ENCODE measurements at places on chromosomes 7 and 10. TPM values are rescaled to one million over a fixed set of nuclear protein-coding genes. Genes with fewer than 3 reads are reported as not detected.

Gene LIPF
- not detected for total RNA-seq

Gene H2BK1
- not detected for total RNA-seq

DNA sequence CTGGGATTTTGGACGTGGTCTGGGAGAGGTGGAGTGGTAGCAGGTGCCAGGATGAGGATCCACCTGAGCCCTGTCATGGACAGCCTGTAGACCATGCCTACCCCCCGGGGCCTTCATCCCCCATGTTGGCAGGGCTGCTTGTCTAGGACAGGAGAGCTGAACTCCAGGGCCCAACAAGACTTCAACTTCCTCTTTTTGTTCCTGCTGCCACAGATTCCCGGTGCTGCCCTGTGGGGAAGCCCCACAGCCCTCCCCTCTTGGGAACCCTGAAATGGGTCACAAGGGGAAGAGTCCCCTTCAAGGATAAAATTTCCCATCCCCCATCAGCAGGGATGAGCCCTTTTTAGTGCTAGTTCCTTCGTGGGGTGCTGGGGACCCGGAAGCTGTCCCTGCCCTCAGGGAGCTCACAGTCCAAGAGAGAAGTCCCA lies 1.3 kb upstream of the CUEDC2 start:
- DNase-seq = no peak

- no peak for DNase-seq
Measured at GRCh38 chr7:135855846-135856245, 107.2 kb upstream of the FAM180A start.

- no peak for DNase-seq
Measured at GRCh38 chr10:70977625-70978024, 89.3 kb upstream of the PCBD1 start.

DNA sequence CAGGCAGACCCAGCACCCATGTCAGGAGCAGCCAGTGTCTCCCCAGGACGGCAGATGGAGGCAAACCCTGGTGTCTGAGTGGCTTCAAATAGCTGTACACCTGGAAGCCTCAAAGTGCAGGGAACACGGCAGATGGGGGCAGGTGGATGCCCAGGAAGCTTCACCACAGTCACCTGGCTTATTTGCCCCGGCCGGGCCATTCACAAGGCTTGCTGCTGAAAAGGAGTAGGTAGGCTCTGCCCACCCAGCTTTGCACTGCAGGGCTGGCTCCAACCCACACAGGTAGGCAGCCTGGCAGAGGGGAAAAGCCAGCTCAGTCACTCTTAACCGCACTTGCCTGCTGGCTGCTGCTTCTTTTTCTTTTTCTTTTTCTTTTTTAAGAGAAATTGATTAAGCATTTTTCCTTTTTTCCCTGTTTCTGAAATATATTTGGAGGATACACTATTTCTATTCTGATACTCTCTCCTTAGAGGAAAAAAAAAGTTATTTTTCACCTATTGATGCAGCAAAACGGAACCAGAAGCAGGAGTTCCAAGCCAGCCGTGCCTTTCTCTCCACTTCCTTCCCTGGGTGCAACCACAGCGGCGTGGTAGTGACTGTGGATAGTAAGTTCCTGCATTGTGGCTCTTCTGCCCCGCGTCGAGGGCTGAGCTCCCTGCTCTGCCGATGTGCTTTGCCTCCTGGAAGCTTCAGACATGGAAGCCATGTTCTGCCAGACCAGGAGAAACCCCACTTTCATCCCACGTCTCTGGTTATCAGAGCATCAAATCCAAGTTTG lies 118.3 kb downstream of the KLF6 start:
- DNase-seq = no peak

DNA sequence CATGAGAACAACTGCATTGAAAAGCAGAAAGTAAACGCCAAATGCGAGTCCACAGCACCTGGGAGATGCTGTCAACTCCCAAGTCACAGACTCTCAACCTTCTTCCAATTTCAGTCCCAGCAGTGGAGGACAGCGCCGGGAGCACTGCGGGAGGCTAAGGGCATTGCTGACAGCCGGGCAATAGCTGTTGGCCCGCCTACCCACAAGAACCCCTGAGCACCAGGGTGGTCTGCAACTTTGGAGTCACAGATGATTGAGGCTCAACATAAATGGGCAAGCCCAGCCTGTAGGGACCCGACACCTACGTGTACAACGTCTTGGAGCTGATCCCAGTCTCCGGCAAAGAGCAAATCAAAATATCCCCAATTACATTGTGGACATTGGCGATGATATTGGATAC lies 262.9 kb downstream of the TCERG1L start:
- no peak for DNase-seq

DNA sequence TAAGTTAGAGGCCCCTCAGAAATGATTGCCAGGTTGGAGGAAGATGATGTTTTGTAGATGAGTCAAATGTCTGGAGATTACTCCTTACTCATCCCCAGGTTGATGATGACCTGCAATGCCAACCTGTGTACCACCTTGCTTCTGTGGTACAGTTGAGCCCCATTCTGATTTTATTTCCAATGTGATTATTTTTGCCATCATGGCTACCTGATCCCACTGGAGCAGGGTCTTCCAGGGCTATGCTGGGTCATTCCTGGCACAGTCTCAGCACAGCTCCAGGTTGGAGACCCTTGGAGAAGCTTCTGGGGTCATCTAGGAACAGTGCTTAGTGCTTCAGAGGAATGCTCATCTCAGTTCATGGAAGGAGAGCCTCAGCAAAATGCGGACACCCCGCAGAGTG lies 34.3 kb downstream of the LRRC18 start:
- no peak for DNase-seq
